ENCODE measurements at places on chromosomes 7 and 10.

DNA sequence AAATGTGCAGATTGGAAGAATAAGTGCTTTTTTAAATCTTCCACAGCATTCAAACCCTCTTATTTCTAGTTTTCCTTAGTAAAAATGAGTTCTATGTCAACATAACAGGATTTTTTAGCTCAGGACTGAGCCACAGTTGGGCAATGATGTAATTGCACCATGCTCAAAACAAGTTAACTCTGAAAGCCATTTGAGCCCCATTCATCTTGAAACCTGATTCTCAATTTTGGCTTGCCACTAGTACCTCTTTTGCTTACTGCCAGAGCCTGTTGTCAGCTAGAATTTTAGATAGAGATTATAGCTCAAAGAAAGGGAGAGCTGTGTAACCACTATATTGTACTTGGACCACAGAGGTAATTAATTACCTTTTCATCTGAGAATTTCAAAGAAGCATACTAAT, 1028.5 kb upstream of the PHF14 start:
- no peak for DNase-seq

DNA sequence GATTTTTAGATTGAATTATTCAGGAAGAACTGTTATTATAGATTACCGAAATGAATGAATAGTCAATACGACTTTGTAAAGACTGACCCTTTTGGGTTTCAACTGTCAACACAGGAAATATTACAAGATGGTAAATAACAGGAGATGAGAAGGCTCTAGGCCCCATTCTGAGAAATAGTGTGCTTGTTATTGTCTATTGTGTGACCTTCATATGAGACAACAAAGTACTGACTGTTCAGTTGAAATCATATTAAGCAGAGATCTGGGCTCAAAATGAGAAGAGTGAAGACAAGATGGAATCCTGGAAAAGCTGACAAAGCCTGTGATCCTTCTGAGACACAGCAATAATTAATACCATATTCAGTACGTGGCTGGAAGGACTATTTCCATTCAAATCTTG, 503.8 kb downstream of the INHBA start:
- DNase-seq: no peak

- DNase-seq: no peak
These were observed 12.3 kb downstream of the HUS1 start for GRCh38 chr7:47967123-47967522.

GRCh38 chr10:45080331-45080730, 79.6 kb downstream of the ZNF22 start:
- DNase-seq: no peak

- DNase-seq: no peak
These were observed 78.1 kb downstream of the VSTM4 start for GRCh38 chr10:49037187-49037586.

DNA sequence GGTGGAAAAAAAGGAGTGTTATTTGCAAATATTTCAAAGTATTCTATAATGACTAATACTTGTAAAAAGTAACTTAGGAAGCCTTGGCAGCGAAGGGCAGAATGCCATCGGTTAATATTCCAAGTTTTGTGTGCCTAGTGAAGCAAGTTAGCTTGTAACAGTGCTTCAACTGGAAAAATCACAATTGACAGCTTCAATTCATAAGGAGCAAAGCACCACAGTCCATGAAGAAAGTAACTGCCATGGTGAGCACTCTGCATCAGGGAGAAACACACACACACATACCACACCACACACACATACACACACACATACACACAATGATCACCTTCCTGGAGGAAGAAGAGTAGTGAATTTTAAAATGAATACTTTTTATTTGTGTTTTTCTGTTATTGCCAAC, 298.3 kb downstream of the CNTNAP2 start:
- no peak for DNase-seq

GRCh38 chr10:71965623-71966022, 1.4 kb downstream of the CHST3 start:
- DNase-seq: no peak

DNA sequence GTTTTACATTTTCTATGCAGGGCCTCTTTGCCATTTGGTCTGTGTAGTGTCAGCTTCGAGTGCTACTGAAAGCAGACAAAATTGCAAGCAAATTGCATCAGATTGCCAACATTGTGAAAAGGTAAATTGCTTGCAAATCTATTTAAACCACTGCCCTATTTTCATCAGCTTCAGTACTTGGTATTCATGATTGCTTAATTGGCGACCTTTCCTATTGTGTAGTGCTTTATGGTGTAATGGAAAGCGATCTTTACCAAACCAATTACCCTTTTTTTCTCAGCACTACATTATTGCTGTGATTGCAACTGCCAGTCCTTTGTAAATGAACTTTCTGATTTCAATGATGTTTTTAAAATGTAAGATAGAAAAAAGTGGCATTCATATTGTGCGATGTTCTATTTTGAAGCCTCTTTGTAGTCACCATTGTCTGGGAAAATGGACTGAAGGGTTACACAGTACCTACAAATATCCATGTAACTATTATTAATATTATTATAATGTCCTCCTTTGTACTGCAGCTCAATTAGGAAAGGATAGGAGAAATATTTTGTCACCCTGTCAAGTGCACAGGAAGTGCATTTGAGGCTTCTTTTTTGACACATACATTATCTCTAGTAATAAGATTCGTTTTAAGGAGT, 177.7 kb upstream of the SP8 start:
- DNase-seq: no peak

DNA sequence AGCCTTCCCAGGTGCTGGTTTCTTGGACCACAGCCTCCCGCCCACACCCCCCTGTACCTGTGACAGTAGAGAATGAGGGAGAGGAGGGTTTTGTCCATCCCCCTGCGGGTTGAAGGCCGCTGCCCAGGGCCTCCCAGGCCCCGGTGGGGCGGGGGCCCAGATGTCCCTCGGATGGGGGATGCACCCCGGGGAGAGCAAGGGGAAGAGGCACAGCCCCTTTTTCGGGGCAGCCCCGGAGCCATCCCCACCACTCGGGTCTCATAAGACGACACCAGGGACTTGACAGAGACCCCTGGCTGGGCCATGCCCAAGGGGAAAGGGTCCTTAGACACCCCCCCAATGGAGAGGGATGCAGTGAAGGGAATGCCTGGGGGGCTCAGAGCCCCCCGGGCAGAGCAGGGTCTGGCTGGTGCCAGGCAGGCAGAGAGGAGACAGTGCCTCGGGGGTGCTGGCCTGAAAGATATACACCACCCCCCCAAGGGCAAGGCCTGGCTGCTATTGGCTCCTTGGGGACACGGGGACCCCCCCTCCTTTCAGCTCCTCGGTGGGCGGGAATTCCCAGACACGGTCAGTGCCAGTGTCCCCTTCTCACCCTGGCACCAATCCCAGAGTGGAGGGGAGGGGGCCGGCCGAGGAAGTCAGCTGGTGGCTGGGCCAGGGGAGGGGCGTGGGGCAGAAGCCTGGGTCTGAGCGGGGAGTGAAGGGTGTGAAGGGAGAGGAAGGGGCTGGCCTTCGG, 3.7 kb upstream of the SPACDR start:
- DNase-seq: no peak

DNA sequence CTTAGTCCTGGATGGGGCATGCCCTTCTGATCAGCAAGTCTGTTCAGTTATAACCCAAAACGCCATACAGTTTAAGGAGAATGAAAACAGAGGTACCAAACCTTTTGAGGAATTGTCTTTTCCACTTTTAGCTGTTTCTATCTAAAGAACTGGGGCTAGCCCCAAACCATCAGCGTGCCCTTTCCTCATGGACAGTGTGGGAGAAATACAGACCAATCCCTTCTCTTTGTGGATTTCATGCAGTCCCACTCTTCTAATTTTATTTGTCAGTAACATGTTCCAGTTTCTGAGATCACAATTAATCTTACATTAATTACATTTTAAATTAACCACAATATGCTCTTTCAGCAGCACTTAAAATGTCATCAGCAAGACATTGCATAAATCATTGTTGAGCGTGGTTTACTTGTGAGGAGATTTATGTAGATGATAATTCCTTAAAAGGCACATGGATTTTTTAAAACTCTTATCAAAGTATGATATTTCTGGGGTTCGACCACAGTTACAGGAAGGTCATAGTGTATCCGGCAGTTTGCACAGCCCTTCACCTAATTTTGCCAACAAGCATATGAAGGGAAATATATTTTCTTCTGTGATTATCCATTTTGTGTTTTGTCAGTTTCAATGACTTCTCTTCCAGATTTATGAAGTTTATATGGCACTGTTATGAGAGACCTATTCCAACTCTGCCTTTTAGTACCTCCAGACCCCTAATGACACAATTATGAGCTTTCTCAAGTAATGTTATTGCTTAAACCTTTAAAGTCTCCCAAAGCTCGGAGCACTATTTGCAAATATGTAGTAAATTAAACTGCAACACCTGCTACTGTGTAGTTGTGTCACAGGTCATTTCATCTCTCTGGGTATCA, 868.4 kb upstream of the C7orf33 start:
- no peak for DNase-seq

- no peak for DNase-seq
These were observed 769.1 kb downstream of the SUGCT start for GRCh38 chr7:40903872-40904271.

DNA sequence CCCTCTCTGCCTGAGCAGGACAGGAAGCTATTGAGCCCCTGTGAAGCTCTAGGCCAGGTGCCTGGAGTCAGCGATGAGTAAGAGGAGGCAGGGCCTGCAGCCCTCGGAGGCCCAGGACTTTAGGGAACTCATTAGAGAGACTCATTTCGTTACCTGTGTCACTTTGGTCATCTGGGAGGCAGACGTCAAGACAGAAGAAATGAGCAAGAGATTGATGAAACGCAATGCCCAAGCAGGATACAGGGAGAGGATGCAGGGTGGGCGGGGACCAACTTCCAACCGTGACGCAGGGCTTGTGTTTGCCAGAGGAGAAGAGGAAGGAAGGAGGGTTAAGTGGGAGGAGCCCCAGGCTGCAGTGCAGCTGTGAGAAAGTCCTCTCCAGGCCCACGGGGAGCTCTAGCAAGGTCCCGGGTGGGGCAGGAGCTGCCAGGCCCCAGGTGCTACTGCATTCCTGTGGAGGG, 26.4 kb upstream of the GNA12 start:
- DNase-seq: no peak

DNA sequence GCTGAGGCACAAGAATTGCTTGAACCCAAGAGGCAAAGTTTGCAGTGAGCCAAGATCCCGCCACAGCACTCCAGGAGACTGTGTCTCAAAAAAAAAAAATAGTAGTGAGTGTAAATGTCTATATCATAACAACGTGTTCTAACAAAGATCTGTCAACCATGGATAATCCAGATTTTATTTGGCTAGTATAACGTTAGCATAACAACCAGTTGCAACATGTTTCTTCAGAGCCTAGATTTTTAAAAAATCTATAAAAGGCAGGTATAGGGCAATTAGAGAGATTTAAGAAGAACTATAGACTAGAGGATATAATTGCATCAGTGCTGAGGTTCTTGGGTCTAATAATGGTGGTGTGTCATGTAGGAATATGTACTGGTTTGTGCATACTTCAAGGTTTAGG, 30.5 kb downstream of the DLG5 start:
- no peak for DNase-seq

DNA sequence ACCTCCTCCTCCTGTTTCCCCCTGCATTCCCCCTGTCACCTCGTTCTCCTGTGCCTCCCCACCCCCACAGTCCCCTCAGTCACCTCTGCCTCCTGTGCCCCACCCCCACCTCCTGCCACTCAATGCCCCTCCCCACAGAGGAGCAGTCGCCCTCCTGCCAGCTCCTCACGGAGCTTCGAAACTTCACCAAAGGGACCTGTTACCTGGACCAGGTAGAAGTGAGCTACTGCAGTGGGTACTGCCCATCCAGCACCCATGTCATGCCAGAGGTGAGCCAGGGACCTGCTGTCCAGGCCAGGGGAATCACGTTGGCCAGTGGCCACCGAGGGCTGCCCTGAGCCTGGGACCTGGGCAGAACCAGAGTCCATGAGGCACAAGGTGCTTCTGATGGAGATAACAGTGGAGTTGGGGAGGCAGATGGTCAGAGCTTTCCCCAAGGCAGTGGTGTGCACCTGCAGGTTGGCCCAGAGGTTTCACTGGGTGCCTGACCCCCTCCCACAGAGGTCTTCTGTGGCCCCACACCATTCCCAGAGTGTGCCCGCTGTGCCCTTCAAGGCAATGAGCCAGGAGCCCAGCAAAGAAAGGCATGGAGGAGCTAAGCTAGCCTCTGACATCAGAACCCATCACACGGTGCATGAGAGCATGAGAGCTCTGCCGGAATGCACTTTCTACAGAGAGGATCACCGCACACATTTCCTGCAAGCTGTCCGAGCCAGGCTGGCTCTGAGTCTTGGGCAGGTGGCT, 7.0 kb upstream of the ZNF862 start:
- no peak for DNase-seq

DNA sequence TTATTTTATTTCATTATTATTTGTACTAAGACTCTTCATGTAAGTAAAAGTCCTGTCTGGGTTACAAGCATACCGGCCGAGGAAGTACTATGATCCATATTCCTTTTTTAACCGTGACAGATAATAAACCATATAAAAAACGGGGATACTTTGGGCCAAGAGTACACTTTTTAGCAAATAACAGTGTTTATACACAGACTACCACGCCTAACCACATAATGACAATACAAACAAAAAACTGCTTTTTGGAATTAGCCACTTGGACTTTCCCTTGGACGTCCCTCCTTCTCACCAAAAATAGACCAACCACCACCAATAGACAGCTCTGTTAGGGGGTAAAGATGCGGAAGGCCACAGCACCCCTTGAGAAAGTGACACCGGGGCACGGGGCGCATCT, 800 bp downstream of the MINDY3 start:
- no peak for DNase-seq

DNA sequence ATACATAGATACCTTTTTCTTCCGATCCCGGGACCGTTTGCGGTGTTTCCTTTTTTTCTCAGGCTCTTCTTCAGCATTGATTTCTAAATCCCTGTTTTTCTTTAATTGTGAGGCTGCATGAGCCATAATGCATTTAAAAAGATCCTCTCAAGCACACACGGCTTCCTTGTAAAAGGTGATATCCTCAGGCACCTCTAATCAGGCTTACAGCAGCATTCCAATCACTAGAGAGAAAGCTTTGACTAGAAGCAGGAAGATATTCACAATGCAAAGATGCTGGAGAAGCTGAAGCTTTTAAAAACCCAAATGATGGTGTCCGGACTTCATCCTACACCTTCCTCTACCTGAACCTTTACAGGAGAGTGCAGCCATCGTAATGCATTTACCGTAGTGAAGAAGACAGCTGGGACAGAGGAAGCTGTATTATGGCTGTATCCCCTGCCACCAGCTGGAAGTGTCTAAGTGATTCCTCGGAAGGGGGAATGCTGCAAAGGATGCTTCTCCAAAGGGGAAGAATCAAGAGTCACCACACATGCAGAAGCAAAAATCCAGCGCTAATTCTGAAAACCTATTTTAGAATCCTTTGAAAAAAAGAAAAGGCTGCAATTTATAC, at the start of gene ANK3:
Gene ANK3, minus strand, starts transcription at position 463 of the 613 bp plus-strand sequence. Its CDS starts 337 bp downstream, at position 126.
- no peak for DNase-seq

Data from AG04450 (cell line).